ENCODE measurements at places on chromosomes 4 and X.
A peak's percentile ranks its signal among the peaks of the same experiment; 100 is the strongest.

DNA sequence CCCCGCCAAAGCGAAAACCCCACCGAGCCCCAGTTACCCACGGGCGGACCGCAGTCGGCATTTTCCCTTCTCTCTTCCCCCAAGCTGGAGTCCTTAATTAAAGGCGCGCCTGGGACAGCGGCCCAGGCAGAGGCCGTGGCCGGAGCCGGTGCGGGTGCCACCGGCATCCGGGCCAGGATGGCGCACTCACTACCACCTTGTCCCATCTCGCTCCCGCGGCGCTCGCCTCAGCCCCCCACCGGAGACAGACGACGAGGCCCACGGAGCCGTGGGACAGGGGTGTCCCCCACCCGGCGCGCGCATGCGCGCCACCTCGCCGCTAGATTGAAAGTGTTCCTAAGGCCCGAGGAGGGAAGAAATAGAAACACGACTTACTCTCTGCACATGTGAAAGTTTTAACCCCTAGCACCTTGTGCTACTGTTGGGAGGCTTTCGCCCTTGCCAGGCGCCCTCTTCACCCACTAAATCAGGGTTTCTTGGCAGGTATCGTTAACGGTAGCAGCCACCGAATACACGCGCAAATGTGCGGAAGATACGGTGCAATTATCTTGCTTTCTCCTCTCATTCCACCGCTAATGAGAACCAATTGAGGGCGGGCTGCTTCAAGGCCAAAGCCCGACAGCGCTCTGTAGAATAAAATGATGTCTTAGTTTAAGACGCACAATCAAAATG, 64.3 kb upstream of the CCDC160 start:
- no peak for DNase-seq

DNA sequence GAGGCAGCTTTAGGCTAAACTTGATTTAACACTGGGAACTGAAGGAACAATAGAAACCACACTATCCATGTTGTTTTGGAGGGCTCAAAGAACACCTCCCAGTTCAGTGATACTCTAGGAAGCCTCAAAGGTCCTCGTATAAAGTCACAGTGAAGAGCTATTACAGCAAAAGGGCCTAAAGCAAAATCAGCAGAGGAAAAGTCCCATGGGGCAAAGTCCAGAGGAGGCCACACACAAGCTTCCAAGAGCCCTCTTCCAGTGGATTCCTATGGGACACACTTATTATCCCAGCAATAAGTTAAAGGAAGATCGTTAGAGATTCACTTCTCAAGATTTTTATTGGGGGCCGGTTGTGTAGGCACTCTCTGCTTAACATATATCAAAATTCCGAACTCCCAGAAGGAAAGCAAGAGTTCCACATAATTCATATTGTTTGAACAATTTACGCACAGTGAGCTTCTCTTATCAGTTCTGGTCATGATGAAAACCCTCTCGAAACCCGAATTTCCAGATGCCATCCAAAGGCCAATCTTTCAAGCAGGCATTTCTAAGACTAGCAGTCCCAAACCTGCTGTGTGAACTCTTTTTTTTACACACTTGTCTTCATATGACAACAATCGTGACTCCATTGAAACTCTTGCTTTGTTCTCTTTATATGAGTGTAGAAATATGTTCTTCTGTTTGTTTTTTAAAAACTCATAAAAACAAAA, 53.7 kb downstream of the ANXA5 start:
- no peak for DNase-seq

- peak; percentile 12 for DNase-seq
These were observed 309.9 kb downstream of the ARAP2 start for GRCh38 chr4:35934320-35934981.

DNA sequence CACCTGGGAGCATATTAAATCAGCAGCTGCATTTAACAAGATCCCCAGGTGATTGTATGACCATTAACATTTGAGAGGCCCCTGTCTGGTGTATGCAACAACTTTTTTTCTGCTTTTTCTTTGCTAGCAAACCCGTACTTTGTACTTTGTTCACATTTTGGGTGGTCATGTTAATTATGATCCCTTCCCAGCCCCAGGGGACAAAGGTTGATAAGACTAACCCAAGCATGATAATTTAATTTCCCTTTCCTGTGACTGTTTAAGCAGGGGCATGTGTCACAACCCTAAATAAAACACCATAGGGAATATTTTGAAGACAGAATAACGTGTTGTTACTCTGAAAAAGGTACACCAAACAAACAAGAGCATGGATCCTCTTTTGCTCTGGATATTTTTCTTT, 332.0 kb downstream of the PCDH18 start:
- no peak for DNase-seq

- no peak for DNase-seq
These were observed 33.2 kb upstream of the LDB2 start for GRCh38 chr4:16931339-16932305.

DNA sequence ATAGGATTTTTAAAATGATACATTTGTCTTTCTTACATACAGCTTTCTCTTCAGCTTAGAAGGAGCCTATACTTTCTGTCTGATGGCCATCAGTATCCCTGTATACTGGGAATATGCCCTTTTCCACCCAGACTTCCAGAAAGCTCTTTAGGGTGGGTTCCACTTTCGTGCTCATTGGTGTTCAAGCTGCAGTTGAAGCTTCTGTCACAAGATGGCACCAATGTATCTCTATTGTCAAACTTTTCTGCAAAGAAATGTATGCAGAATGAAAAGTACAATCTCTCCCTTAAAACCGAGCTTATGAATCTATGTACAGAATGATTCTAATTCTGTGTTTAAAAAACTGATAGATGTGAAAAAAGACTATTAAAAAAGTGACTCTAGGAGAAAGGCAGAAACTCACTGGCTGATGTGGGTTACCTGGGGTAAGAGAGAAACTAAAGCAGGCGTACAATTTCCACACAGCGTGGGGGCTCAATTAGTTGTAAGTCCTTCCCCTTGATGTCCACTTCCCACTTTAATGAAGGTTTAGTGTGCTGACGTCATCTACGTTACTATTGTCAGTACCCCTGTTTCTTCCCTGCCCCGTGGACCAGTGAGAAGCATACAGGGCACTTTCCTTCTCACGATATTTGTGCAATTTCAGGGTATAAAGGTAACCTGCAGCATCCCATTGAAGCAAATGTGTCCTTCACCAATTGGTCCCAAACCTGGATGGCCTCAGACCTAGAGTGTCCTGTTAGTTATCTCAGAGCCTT, 57.3 kb upstream of the TCEAL2 start:
- no peak for DNase-seq

- no peak for DNase-seq
These were observed 20.9 kb downstream of the UVSSA start for GRCh38 chr4:1367936-1368289.

DNA sequence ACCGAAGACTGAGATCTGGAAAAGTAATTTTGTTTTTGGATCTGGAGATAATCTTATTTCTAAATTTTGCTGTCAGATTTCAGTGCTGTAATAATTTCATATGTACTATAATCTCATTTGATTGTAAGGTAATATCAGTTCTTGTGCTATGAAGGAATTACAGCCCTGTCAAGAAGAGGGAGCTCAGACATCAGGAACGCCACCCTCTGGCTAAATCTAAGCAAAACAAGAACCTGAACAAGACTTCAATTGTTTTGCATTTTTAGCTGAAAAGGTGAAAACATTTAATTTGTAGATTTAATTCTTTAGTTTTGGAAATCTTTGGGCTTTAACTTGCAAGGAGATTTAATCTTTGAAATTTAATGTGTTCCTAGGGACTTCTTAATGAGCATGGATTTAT, 525.4 kb upstream of the HS3ST1 start:
- DNase-seq: peak; percentile 44

GRCh38 chr4:2623442-2623841, 87.0 kb downstream of the FAM193A start:
- DNase-seq: no peak

- no peak for DNase-seq
These were observed 378.1 kb upstream of the FTHL17 start for GRCh38 chrX:31449965-31450364.

- no peak for DNase-seq
These were observed 45.4 kb upstream of the FREM3 start for GRCh38 chr4:143745874-143746273.

GRCh38 chrX:5829060-5829459, 399.6 kb downstream of the NLGN4X start:
- DNase-seq: no peak

DNA sequence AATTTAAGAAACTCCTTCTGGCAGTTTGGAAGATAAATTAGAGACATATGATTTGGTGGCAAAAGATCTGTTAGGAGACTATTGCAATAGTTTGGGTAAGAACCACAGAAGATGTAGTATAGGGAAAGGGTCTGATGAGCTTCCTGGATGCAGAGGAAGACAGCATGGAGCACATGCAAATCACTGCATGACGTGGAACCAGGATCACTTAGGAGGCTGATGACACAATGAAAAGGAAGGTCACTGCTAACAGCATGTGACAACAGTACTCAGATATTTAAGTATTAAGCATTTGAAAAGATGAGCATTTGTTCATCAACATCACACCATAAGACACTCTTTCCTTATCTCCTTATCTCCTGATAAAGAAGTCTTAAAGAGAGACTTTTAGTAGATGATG, 167.8 kb upstream of the LDB2 start:
- no peak for DNase-seq

- DNase-seq: no peak
These were observed 931.0 kb upstream of the INTU start for GRCh38 chr4:126701756-126702155.
